ENCODE measurements at places on chromosomes 11 and 22.

DNA sequence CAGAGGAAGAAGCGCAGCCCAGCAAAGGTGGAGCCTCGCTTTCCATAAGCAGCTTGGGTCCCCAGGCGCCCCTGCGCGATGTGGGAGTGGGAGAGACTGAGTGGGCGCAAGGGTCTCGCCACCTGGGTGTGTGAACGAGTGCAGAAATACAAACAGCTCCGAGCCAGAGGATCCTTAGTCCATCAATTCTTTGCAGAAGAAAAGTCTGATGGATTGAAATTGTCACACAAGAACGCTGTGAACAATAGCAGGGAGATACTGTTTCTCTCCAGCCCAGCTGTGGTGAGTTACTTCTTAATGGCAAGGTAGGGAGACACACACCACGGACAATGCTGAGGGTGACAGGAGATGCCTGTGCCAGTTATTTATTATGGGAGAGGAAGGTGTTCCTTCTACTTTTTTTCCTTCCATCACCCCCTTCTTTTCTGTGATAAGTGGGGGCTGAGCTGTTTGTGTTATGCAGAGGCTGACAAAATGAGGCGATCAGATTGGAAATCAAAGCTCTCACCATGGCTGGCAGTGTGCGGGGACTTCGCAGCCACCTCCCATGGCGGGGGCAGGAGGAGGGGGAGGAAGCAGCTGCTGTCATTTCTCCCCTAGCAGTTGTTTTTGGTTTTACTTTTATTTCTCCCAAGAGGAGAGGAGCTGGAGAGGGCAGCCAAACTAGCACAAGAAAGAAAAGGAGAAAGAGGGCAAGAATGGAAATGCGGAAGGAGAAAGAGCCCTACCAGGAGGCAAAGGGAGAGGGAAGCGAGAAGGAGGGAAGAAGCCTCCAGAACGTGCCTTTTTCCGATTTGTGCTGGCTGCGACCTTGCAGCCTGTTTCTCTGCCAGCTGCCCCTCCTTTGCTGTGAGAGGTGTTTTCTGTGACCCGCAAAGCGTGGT is 755.8 kb downstream of the NTM start:
- DNase-seq: no peak

DNA sequence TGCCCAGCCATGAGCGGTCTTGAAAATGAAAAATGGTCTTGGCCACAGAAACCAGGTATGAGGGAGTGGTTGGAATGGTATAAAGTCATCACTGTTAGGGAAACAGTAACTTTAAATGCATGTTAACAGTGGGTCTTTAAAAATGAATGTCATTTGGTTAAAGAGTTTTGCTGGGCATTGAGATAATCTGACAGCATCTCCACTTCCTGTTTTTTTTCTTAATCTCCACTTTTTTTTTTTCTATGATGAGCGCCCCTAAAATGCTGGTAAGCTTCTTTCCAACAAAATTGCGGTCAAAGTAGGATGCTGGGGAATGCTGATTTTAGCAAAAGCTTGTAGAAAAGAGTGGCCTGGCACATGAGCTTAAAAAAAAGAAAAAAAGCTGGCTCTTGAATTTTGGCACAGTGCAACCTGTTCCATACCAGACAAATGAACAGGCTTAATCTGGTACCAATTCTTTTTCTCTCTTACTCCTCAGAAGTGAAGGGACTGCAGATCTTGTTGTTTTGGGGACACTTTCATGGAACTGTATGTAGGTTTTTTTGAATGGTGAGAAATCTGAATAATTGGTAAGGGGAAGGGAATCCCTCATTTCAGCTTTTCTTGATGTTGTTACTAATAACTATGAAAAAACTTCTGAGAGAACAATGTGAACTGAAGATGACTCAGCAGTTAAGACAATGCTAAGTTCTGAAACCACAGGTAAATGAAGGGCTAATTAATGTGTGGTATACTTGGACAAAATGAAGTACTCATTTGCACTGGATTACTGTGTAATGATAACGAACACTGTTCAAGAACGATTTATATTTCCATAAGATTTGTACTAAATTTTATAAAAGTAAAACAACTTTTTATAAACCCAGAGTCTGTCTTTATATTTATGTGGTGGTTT is 3.1 kb upstream of the ARHGEF12 start:
- DNase-seq: no peak

- no peak for DNase-seq
Observed at GRCh38 chr22:17145021-17145680, 13.9 kb downstream of the HDHD5 start.

GRCh38 chr22:19882446-19883381 is 28.0 kb upstream of the GNB1L start:
- no peak for DNase-seq

- DNase-seq: no peak
Observed at GRCh38 chr11:20161230-20161918, 1.1 kb upstream of the DBX1 start.

DNA sequence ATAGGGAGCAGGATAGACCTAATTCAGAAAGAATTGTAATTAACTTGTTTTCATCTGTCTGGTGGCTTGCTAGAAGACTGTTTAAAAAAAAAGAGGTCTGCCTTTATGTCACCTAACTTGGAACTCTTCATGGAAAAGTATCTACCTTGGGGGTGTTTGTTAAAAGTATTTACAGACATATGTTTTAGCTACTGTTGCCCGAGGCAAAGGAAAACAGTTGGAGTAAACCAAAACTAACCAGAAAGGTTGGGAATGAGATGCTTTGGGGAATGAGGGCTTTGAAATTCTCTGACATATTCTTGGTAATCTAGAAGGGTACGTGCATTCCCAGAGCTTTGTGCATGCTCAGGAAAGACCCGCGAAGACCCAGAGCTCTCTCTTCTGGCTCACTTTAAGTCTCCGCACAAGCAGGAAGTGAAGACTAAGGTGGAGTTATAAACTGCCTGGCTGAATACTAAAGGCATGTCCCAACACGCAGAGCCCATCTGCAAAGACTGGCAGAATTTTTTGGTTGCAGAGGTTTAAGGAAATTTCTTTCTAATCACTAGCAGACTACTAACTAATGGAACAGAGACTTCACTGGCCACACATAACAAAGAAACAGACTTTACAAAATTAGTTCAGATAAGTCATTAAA is 33.2 kb downstream of the HIKESHI start:
- no peak for DNase-seq

DNA sequence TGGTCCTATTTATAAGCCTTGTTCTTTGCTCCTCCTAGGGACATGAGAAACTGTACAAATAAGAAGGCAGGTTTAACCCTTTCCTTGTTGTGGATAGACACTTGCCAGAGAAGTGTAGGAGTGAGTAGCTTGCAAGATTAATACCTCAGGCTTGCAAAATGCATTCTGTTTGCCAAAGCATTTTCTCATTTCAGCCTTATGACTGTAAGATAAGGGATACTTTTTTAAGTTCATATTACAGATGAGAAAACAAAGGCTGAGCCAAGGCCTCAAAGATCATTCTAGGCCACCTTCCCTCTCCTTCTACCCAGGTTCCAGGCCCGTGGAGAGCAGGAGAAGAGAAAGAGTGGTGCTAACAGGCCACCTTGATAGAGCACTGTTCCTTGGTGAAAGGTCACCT is 46.8 kb downstream of the TRIM29 start:
- DNase-seq: no peak

- DNase-seq: no peak
Observed at GRCh38 chr11:19790831-19791552, 78.4 kb downstream of the NAV2 start.

- DNase-seq: no peak
Observed at GRCh38 chr11:64067230-64067993, 31.7 kb downstream of the FLRT1 start.

DNA sequence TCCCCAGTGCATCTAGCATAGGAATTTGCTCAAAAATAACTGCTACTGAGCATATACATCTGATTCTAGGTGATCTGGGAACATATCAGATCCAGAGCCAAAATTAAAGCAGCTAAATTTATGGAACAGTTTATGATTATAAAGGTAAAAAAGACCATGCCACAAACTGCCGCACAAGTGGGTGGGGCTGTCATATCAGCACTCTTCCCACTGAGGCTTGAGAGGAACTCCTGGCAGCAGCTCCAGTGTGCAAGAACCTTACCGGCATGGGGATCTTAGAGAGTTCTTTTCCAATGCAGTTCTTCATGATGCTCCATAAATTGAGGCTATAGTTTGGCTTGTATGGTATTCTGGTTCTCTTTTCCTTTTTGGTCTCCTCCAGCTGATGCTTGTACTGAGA is 15.3 kb downstream of the OSBP start:
- DNase-seq: no peak

DNA sequence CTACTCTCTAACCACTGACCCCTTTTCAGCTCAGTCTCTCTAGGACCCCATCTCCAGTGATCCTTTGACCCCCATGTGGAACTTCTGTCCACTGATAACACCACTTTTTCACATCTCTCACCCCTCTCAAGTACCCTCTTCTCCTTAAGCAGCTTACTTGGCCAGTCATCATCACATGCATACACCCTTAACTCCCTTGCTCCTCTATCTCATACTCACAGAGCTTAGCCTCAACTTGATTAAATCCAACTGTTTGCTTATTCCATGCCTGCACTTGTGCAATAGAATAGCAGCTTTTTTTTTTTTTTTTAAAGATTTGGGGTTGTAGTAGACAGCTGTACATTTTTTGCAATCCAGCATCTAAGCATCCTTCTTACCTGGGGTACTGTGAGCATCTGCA is 22.2 kb downstream of the AQP11 start:
- no peak for DNase-seq

GRCh38 chr11:1925373-1926155 is 6.1 kb downstream of the TNNT3 start:
- no peak for DNase-seq

DNA sequence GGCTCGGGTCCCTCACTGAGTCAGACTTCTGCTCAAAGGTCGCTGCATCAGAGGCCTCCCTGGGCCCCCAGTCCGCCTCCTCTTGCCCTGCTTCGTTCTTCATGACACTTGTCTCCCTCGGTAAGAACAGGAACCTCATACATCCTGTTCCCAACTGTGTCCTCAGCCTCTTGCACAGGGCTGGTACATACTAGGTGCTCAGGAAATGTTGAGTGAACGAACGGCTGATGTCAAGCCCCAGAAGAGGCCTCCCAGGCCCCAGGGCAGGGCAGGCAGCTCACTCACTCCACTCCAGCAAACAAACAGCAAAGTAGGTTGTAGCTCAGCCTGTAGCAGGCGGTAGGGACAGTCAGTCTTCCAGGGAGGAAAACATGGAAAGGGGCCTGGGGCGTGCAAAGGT is 17.2 kb downstream of the SYNGR1 start:
- no peak for DNase-seq

GRCh38 chr22:17171153-17172028 is 12.3 kb upstream of the HDHD5 start:
- DNase-seq: peak; percentile 46

GRCh38 chr11:5251746-5252145 is 2.1 kb upstream of the HBG1 start:
- DNase-seq: no peak

GRCh38 chr22:17172029-17172833 is 13.2 kb upstream of the HDHD5 start:
- no peak for DNase-seq

GRCh38 chr11:131681920-131682319 is 311.5 kb downstream of the NTM start:
- no peak for DNase-seq

DNA sequence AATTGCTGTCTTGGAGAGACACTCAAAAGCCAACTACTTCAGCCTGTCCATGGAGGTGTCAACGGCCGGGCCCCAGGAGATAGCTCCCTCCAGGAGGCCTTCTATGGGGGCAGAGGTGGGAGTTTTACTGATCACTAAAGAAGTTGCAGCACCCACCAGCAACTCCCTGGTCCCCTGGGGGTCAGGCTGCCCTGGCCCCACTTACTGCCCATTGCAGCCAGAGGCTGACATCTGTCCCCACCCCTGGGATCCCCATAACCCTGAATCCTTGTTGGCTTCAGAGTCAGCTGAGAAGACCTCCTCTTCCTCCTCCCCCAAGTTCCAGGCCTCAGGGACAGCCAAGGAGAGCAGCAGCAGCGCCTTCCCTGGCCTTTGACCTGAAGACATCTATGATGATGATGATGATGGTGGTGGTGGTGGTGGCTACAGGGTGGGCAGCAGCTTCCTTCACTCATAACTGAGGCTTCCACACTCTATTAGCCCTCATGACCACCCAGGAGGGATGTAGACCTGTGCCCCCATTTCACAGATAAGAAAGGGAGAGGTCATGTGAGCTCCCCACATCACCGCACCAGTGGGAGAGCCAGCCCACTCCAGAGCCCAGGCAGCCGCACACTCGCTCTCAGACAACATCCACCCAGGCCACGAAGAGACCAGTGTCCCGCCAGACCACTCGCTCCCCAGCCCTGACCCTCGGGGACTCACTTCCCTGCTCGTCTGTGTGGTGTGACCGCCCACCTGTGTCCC is 43.8 kb upstream of the FGF3 start:
- DNase-seq: no peak

- DNase-seq: no peak
Observed at GRCh38 chr11:27926981-27927481, 180.9 kb downstream of the KIF18A start.

DNA sequence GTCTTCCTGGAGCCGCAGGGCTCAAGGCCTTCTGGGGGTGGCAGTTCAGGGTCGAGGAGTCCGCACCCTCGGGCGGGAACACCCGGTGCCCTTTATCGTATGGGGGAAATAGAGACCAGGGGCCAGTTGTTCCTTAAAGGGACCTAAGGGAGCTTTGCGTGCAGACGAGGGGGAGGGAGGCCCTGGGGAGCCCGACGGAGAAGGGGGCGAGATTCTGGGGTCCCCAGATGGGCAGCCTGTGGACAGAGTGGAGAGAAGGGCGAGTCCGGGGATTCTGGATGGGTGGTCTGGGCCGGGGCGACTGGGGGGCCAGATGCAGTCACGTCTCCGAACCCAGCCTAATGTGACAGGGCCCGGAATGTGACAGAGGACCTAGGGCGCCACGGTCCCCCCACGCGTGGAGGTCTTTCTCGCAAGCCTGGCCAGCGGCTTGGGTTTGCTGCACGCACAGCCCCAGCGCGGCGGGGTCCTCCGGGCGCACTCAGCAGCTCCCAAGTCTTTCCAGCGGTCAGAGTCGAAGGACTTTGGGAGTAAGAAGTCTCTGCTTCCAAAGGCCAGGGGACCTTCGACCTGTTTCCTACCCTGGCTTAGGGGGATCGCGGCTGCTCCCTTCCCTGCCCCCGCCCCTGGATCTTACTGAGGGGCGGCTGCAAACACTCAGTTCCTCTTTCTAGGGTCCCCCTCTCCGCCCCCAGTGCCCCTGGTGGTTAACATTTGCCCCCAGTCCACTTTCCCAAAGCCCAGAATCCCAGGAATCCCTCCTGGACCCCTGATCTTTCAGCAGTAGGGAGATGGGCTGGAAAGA is 547 bp downstream of the TUBA8 start:
- DNase-seq: no peak

DNA sequence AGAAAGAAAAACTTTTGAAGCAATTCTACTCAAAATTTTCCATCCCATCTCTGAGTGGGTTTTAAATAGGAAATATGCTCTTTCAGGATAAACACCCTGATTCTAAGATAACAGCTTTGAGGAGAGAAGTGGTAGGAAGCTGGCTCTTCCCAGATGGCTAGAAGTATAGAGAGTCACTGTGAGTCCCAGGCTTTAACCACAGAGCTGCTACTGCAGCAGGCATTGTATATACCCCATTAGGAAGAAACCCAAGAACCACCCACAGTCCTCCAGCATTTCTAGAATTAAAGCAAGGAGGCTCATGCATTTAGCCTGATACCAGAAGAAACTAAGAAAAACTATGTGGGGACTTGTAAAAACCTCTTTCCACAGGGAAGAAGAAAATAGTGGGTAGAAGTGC is 1405.6 kb upstream of the TENM4 start:
- DNase-seq: no peak
